IPS DF 19.7 (cell line): ENCODE measurements at places on chromosomes 2 and 18.

GRCh38 chr2:173664513-173664910, 300.7 kb downstream of the SP3 start:
- DNase-seq = no peak

- DNase-seq = peak; percentile 25
These were observed 213.0 kb upstream of the CELF4 start for GRCh38 chr18:37778417-37779165.

GRCh38 chr2:76467326-76467725, 756.6 kb upstream of the GCFC2 start:
- DNase-seq = no peak

DNA sequence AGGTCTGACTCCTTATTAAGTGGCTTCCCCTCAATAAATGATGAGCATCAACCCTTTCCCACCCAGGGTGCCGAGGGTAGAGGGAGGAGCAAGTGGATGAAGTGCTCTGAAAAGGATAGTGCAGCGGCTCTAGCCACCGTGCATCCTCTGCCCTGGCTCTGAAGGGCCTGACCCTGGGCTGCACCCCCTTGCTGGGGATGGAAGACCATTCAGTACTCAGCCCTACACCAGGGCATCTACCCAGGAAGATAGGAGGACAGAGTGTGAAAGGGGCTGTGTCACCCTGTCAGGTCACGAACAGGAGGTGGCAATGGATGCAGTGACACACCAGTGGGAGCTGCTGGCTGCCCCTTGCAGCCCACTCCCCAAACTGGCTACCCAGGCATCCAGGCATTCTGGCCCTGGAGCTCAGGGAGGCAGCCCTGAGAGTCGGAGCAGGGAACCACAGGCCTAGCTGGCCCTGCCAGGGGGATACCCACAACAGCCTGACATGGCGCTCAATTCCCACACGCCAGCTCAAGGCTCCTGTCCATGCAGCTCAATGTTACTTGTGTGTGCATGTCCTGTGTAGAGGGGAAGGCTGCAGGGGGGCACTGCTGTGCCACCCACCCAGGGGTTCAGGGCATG, 7.6 kb downstream of the ACTR1B start:
- DNase-seq = no peak

DNA sequence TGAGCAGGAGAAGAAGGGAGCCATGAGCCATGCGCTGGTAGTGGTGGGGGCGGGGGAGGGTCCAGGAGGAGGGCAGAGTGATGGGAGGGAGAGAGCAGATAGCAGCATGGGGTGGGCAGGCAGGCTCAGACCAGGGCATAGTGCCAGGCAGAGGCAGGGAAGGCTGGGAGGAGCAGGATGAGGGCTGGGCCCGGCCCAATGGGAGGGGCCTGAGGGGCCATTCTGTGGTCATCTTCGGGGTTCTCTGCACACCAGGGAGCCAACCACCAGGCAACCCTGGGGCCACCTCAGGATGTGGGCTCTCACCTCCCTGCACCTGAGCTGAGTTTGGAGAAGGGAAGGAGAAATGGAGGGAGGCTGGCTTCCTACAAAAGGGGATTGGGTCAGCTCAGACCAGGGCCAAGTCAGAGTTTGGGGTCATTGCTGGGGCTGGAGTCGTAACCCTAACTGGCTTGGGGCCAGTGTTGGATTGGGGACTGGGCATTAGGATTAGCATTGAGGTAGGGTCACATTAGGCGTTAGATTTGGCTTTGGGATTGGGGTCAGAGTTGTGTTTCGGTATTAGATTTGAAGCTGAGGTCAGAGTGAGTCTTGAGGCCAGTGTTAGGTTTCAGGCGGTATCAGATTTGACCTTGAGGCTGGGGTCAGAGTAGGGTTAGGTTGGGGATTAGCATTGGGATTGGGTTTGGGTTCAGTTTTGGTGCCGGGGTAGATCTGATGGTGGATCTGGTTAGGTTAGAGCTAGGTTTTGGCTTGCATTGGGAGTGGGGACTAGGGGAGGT, 11.2 kb downstream of the VIL1 start:
- DNase-seq = no peak

DNA sequence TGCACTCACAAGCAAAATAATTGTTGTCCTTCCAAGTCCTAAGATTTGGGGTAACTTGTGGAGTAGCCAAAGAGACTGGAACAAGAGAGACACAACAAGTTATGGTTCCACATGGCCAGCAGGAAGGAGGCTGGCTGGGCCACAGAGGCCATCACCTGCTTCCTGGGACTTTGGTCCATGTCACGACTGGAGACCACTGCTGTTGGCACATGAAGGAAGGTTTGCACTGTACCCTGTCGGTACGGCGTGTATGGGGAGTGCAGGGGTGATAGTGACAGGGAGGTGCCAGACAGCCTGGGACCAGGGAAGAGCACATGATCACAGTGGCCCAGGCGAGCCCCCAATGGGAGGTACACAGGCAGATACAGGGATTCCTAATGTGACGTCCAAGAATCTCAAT, 15.5 kb downstream of the SLC66A2 start:
- DNase-seq = no peak

- DNase-seq = no peak
These were observed 3.8 kb downstream of the CATIP start for GRCh38 chr2:218360453-218360852.

GRCh38 chr2:195696012-195696411, 39.0 kb downstream of the SLC39A10 start:
- no peak for DNase-seq

GRCh38 chr18:32271672-32272208, 81.9 kb downstream of the MEP1B start:
- no peak for DNase-seq

DNA sequence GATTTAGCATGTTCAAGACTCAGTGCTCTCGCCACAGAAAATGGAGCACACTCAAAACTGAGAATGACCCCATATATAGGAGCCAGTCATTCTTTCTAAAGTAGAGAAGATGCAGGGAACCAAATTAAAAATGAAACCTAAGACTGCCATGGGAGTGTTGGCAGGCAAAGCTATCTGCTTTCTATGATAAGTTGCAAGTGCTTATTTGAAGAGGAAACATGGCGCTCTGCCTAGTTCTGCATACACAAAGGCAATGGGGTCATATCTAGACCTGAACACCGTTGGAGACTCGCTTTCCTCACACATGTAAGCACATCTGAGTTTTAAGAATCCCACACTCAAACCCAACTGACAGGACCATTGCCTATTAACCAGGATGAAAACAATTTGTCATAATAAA, 292.5 kb downstream of the ALK start:
- DNase-seq = no peak

DNA sequence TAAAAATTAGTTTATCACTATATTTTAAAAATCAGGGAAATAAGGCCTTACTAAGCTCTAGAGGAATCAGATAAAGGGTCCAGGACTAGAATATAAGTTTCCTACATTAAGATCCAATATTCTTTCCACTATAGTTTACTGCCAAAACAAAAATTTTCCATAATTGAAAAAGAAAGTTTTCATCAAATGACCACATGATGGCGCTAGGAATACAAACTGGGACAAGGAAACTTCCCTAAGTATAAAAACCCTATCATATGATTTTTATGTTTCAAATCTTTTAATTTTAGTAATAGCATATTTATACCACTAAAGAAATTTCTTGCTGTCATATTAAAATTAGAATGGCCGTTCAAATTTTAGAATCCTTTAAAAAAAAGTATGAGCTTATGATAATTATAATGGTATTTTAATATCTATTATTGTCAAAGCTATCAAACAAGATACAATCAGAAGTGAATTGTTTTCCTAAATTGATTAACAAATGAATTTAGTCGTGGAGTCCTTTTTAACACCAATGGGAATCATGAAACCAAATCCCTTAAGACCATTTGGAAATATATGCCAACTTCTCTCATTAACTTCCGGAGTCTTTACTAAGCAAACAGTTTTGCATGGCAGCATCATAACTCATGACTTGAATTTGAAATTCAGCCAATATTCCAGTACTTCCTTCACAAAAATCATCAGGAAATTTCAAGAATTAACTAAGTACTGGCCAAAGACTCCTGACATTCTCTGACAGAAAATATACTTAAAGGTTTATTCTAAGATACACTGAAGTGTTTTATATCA, 70.3 kb downstream of the SCN1A start:
- no peak for DNase-seq

GRCh38 chr2:44273596-44273995, 1.7 kb upstream of the SLC3A1 start:
- no peak for DNase-seq

DNA sequence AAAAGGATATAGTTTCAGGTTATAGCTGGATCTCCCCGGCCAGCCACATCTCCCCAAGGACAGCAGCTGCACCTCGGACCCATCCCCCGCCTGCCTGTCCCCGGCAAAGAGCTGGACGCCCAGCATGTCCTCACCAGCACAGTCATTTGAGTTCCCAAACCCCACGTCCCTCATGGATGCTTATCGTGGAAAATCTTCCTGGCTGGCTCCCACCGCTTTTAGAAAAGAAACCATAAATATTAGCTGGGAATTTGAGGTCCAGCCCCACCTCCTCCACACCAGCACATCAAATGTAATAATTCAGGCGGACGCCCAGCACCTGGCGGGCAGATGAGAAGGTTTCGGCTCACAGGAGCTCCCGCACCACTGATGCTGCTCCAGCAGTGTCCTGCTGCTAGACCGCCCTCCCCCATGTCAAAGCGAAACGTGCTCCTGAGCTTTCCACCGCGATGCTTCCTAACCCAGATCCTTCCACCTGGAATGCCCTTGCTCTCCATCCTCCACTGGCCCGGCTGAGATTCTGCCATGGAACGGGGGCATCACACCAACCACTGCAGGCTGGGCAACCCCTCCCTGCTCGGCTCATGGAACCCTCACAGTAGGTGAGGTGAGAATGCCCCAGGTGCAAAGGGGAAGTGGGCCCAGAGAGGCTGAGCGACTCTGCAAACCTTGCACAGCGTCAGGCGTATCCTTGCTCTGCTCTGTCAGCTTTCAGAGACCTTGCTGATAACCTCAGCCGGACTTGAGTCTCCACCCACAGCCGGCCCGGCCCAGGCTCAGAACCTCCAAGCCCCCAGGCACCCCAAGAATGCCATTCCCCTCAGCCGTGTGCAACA, 71.5 kb upstream of the GPC1 start:
- DNase-seq = no peak

- no peak for DNase-seq
These were observed 341.7 kb downstream of the PTPRM start for GRCh38 chr18:7908681-7909299.

GRCh38 chr2:228242591-228242990, 61.1 kb upstream of the SPHKAP start:
- no peak for DNase-seq

- no peak for DNase-seq
These were observed 68.1 kb upstream of the CSRNP3 start for GRCh38 chr2:165401285-165401852.

- no peak for DNase-seq
These were observed 464.5 kb upstream of the SETBP1 start for GRCh38 chr18:44216169-44216568.

DNA sequence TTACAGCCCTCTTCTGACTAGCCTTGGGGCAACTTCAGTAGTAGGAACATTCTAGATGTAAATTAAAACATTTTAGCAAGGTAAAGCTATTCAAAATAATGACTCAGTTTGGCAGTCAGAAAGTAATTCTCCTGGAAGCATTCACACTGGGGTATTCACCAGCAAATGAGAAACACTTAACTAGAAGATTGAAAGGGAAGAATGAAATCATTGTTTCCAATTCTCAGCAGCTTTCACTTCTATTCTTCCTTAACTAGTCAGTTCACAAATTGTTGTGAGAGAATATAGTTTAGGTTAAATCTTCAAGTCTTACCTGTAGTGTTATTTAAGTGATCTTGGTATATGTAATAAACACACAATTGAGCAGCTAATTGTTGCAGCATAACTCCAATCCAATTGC, 1135.6 kb upstream of the FAM98A start:
- DNase-seq = peak; percentile 30

- DNase-seq = no peak
These were observed 2.0 kb upstream of the GAL3ST2 start for GRCh38 chr2:241774419-241775222.

DNA sequence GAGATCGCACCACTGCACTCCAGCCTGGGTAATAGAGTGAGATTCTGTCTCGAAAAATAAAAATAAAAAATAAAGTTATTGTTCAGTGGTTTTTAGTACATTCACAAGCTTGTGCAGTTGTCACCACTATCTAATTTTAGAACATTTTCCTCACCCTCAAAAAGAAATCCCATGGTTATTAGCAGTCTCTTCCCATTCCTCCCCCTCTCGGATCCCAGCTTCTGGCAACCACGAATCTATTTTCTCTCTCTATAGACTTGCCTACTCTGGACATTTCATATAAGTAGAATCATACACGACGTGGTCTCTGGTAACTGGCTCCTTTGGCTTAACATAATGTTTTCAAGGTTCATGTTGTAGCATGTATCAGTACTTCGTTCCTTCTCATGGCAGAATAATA, 38.6 kb downstream of the CABLES1 start:
- DNase-seq = no peak

GRCh38 chr2:29227935-29228675, 112.9 kb downstream of the CLIP4 start:
- DNase-seq = no peak

- no peak for DNase-seq
These were observed 45.3 kb downstream of the ADCYAP1 start for GRCh38 chr18:949724-950631.

DNA sequence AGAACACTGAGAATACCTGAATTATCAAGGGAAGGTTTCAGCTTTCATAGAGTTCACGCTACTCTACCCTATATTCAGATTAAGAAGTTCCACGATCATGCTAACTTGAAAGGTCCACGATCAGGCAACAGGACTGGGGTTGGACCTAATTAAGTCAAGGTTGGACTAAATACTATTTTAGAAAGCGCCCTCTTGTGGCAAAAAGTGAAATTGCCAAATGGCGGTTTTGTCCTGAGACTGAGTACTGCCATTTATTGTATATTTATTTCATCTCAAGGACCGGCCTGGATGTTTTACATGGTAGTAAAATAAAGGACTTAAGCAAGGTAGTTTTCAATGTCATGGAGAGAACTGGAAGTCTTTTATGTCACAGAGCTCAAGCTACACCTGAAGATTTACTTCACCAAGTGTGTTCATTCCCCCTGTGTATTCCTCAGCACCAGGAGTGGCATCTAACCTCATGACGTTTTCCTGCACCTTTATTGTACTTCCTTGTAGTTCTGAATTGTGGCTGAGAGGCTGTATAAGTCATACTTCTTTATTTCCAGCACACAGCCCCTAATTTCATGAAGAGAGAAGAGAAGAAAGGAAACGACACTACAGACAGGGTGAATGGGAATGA, 56.8 kb downstream of the SRD5A2 start:
- DNase-seq = peak; percentile 15

- no peak for DNase-seq
These were observed 198.5 kb downstream of the BARD1 start for GRCh38 chr2:214611015-214611414.

- no peak for DNase-seq
These were observed 88.0 kb downstream of the COMMD1 start for GRCh38 chr2:61993422-61994024.

DNA sequence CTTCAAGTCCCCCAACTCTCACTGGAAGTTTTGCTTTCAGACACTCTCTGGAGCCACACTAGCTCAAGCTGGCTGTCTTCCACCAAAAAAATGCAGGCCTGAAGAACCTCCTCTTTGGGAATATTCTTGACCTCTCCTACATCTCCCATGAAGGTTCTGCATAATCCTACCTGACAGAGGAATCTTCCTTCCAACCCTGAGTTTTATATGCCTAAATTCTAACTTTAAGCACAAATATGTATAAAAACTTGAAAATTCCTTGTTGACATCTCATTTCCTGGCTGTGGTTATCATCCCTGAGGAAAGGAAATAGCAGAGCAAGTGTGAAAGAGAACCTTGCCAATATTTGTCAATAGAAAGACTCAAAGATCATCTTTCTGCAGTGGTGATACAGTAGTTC, 249.0 kb downstream of the LPIN1 start:
- DNase-seq = no peak
